ENCODE measurements at places on chromosomes 2 and 18. TPM values are rescaled to one million over a fixed set of nuclear protein-coding genes. Genes with fewer than 3 reads are reported as not detected.

DNA sequence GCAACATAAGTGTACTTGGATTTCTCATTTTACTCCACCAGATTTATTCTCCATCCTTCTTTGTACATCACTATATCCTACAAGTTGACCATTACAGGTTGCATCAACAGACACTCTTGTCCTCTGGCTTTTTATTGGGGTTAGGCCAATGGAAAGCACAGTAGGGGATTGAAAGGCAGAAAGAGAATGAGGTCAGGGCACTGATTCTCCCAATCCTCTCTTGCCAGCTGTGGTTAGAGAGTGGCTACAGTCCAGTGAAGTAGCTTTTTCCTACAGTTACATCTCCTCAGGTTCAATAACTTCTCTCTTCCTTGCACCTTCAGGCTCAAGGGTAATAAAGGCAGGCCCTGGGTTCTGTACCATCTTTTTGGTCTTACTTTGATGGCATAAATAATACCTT, 20.2 kb upstream of the COL5A2 start:
- DNase-seq = no peak

DNA sequence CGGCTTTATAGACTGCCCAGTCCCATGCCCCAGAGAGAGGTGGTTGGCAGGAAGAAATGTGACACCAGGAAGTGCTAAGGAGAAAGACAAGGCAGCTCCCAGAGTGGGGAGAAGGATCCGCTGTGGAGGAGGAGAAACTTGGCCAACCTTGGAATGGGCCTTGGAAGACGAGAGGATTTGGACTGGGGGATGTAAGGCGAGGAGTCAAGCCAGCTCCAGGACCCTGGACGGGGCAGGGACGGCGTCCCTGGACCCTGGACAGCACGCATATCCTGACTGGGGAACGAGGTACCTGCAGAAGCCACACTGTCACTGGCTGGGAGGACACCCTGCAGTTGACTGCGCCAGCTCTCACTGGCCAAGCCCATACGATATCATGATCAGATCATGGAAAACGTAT, 153.4 kb downstream of the BCL2 start:
- no peak for DNase-seq

DNA sequence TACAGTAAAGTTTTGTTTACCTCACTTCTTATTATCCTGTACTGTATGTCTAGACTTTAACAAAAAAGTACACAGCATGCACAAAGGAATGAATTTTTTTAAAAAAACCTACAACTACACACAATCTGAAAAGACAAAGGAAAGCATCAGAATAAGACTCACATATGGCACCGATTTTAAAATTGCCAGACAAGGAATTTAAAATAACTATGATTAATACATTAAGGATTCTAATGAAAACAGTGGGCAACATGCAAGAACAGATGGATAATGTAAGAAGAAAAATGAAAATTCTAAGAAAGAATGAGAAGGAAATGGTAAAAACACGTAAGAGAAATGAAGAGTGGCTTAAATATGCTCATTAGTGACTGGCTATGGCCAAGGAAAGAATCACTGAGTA, 638.2 kb downstream of the FBXO15 start:
- no peak for DNase-seq

DNA sequence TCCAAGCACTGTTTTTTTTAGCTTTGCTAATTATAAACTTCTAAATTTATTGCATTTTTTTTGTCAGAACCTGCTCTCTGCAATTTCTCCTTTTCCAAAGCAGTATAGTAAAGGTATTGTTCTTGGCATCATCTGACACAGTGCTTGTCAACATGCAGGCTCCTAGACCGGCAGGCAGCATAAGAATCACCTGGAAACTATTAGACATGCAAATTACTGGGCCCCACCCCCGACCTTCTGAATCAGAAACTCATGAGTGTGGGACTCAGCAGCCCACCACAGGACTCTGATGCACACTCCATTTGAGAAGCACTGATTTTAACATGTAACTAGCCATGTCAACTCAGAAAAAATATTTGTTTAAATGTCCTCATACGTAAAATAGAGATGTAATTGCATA, 551.1 kb upstream of the CELF4 start:
- DNase-seq = no peak

DNA sequence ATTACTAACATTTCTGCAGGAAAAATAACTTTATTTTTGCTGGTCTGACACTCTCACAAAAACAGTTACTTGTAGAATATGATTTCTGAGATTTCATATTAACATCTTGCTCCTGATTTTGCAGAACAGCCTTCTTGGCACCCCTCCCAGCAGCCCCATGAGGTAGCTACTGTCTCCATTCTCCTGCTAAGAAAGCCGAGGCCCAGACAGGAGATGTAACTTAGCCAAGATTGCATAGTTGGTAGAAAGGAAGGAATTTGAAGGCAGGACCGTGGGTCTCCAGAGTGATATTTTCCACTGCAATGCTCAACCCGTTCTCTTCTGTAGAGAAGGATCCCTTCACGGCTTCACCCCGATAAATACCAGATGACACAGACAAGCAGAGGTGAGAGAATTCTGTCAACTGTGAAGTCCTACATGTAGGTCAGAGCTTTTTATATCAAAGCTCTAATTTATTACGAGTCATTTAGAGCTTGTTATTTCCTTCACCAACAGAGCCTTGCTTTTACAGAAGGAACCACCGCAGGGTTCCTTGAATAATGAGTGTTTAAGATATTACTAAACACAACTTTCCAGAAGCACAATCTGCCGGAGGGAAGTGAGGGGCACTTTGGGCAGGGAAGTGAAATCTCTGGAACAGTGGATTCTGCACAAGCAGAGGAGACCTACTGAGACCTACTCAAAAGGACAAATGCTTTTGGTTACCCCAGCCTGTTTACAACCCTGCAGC, 48.0 kb upstream of the MYCN start:
- no peak for DNase-seq

The DOCK10 gene
- total RNA-seq = not detected

DNA sequence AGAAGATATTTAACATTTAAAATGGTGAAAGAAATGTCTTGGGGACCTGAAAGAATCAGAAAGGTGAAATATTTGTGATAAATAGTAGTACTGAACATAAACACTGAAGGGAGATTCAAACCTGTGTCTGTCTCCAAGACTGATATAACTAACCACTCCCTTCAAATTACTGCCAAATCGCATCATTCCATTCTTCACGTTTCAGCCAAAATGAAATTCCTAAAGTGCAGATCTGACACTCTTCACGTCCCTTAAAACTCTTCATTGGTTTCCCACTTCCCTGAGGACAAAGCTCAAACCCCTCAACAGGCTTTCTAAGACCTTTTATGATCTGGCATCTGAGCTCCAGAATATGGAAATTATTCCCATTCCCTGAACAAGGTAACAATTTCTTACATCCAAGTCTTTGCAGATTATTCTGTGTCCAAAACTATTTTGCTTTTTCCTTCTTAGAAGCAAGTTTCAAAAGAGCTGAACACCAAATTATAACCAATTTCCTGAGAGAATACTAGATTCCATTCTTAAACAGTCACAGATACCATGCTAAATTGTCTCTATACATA, 18.9 kb downstream of the SLC8A1 start:
- no peak for DNase-seq

The EPG5 gene
- 25.6 TPM for total RNA-seq

- no peak for DNase-seq
These were observed 17.8 kb downstream of the CEP68 start for GRCh38 chr2:65073879-65074565.

- no peak for DNase-seq
These were observed 227.5 kb downstream of the GULP1 start for GRCh38 chr2:188519136-188519535.

DNA sequence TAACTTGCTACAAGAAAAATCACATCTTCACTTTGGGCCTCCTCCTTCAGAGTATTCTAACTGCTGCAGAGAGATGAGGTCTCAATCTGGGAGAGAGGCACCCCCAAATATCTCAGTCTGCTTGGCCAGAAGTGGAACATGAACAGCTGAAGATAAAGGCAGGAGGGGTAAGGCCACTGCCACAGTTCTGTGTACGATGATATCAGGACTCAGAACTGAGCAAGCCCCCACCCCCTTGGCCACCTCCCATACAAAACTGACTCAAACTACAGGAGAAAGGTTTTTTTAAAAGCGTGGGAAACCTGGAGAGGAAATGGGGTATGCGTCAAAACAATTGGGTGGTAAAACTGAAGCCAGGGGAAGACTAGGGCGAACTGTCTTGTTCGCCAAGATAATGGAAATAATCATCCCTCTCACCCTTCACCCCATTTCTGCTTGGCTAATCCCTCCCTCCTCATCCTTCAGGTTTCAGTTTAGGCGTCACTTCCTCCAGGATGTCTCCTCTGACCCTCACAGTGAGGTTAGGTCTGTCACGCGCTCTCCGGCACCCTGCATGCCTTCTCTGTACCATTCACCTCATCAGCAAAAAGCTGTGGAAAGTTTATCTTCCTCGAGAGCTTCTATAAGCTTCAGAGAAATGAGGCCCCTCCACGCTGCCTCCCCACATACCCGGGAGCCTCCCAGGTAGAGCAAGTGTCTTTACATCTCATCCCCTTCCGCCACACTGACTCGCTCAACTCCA, 64.4 kb downstream of the SFXN5 start:
- peak; percentile 17 for DNase-seq

DNA sequence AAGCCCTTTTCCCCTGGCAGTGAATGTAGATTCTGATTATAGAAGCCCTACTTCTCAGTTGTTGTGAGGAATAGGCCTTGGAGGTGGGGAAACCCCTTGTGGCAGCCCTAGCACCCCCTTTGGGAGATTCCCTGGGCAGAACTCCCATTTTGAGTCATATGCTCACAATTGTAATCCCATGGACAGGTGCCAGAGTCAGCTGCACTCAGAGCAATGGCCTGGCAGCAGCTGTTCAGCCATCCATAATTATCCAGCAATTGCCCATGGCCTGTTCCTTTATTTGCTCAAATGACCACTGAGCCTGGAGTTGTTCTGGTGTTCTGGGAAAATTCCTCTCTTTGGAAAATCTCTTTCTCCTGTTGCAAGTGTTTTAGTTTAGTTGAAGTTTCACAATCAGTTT, 71.7 kb downstream of the PTRHD1 start:
- DNase-seq = no peak

DNA sequence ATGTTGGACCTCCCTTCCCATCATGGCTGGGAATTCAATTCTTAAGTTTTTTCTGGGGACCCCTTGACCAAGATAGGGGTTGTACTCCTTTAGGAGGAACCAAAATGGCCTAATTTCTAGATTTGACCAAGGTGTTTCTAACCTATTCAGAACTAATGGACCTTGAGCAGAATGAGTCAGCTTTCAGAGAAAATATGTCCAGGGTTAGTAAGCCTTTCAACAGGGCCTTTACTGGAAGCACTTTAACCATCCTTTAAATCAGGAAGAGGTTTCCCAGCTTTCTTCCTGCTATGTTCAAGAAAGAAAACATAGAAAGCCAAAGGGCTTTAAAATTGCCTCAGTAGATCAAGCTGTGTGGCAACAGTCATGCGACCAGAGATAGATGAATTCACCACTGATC, 1184.9 kb upstream of the ACVR2A start:
- no peak for DNase-seq

DNA sequence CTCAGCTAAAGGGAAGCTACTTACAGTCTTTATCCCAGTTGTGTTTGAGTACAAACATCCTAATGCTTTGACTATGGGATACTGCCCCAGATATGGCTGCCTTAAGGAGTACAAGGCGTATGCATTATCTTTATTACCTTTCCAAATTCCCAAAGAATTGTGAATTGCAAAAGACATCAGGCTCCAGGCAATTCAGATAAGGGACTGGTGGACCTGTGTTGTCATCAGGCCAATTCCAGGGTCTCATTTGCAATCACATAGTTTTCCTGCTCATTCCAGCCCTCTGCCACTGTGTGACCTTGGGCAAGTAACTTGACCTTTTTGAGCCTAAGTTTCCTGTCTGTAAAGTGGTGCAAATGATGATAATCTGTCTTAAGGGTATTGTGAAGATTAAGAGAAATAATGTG, 137.5 kb downstream of the FMNL2 start:
- DNase-seq = no peak

GRCh38 chr2:70939001-70939838, 3.5 kb downstream of the ATP6V1B1 start:
- peak; percentile 87 for DNase-seq

The IL36A gene
- total RNA-seq = not detected

The CAPN13 gene
- 28.0 TPM for total RNA-seq

GRCh38 chr2:16228951-16229350, 288.6 kb downstream of the MYCN start:
- no peak for DNase-seq

DNA sequence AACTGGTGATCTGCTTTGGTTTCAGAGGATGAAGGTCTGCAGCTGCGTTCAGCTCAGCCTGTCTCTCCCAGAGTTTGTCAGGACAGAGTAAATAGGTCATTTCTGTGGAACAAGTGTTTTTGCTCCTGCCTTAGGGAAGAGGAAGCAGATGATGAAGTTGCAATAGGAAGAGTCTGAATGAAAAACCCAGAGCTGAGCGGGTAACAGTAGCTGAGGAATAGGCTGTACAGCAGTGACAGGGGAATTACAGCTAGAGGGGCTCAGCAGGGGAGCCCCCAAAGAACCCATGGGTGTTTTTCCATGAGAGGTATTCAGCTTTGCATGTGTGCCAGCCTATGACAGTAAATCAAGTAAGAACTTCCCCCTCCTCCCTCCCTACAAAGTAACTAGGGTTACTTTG, 10.3 kb upstream of the CYBRD1 start:
- no peak for DNase-seq

The LRP1B gene
- 0.79 TPM for total RNA-seq

The DSEL gene
- total RNA-seq = 3.9 TPM

DNA sequence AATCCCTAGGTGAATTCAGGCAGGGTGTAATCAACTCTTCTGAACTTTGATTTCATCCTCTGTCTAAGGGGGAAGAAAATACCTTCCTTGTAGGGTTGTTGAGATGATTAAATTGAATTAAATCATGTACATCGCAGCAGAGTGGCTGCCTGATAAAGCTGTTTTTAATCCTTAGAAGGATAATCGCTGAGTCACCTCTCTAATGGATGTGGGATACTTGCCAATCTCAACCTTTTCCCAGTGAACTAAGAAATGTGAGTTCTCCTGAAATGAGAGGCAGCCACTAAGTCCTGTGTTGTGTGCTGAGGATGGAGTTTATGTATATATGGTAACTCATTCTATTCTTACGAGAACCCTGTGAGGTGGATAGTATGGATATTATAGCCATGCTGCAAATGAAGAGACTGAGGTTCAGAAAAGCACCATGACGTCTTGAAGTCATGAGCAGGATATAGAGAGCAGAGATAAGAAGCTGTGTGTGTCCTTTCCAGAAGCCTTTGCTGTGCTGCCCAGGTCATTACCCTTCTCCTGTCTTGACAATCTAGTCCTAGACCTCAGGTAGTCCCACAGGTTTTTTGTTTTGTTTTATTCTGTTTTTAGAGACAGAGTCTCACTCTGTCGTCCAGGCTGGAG, 93.3 kb downstream of the HNRNPLL start:
- no peak for DNase-seq

DNA sequence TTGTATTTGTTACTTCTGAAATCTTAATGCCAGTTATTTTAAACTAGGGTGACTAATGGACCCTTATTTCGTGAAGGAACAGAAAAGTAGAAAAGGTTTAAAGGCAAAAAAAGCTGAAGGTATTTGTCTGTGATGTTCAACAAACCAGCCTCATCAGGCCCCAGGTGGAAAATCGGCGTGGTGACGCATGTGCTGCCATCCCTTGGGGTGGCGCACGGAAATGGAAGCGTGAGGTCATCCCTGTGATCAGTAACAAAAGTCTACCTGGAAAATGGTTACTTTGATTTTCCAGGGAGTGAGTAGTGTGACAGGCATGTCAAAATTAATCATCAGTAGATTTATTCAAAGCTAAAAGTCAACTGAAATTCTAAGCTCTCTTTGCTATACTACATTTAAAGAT, 313.2 kb downstream of the GBX2 start:
- DNase-seq = no peak

The REEP1 gene
- total RNA-seq = 1.7 TPM

The MYCN gene
- 36.2 TPM for total RNA-seq

Measured in endodermal cell (in vitro differentiated cells).